ENCODE measurements at places on chromosomes 11 and 22. TPM values are rescaled to one million over a fixed set of nuclear protein-coding genes. Genes with fewer than 3 reads are reported as not detected.

The CCDC81 gene
- total RNA-seq: 0.34 TPM

The SYT8 gene
- 10.0 TPM for total RNA-seq

The CHKB gene
- total RNA-seq: 21.9 TPM

The CCDC116 gene
- 0.07 TPM for total RNA-seq

The KRTAP5-9 gene
- not detected for total RNA-seq

The CFAP300 gene
- total RNA-seq: 3.0 TPM

The AHNAK gene
- 856 TPM for total RNA-seq

The ACTN3 gene
- under 0.01 TPM for total RNA-seq

The ARFGAP2 gene
- total RNA-seq: 96.1 TPM

The DDI1 gene
- not detected for total RNA-seq

The ATXN10 gene
- total RNA-seq: 183 TPM

The C22orf31 gene
- total RNA-seq: not detected

The MMP27 gene
- not detected for total RNA-seq
